ENCODE measurements at places on chromosomes 12 and 14.

GRCh38 chr12:55629058-55629841 is 7.4 kb upstream of the OR10P1 start:
- peak; percentile 15 for DNase-seq

- no peak for DNase-seq
Observed at GRCh38 chr12:114735680-114736374, 51.9 kb upstream of the TBX3 start.

DNA sequence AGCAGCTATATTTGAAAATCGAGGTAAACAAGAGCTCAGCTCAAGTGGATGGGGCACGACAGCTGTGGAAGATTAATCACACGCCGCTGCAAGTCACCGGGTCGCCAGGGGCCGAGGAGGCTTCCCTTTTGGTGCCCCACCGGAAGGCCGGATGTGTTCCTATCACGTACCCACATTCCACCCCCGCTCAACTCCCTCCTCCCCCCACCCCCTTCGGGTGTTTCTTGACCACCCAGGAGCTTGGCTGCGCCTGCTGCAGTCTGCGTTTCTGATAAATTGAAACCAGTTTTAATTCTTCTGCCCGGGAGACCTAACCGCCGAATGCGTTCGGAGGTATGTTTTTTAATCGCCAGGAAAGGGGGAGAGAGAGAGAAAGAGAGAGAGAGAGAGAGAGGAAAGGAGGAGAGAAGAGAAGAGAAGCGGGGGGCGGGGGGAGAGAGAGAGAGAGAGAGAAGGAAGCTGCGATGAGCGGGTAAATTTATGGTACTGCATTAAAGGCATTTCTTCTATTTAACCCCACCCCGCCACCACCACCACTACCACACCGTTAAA is 1.8 kb downstream of the SLC8A3 start:
- DNase-seq: no peak

DNA sequence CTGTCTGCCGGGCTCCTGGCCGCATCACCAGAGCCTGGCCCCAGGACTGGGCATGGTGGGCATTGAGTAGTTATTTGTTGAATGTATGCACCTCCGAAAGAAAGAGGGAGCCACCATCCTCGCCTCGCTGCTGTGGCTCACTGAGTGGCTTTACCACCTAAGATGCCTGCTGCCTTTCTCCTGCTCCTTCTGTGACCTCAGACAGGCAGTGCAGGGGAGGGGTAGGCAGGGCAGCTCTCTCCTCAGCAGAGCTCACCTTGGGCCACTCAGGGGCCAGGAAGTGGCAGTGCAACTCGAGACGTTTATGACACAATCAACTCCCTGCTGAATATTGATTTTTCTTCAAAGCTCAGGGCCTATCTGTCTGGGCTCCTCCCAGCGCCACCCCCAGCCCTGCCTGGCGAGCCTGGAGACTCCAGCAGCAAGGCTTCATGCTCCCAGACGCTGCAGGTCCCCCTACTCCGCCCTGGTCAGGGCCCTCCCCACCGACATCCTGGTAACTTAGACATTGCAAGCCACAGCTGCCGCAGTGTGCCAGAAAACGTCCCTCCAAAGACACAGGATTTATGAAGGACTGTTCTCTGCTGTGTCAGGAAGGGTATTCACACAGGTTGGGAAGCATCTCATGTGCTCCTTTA is 84.3 kb upstream of the DIO3 start:
- no peak for DNase-seq

DNA sequence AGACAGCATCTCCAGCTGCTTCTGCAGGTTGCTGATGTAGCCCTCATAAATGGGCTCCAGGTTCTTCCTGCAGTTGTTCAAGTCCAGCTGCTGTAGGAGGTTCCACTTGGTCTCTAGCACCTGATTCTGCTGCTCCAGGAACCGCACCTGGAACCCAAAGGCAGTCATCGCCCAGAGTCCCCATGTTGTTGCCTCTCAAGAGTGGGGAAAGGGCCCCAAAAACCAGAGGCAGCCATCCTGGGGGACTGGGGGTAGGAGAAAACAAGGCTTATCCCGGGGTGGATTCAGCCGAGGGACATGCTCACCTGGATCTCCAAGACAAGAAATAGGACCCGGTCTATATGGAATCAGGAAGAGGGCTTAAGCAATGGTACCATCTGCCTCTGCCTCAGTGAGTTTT is 2.3 kb downstream of the KRT72 start:
- DNase-seq: no peak

GRCh38 chr14:23561259-23561658 is 5.2 kb downstream of the THTPA start:
- no peak for DNase-seq

GRCh38 chr12:87332987-87333726 is 696.0 kb downstream of the C12orf50 start:
- DNase-seq: no peak

GRCh38 chr12:88299567-88300101 is 157.5 kb downstream of the TMTC3 start:
- no peak for DNase-seq

DNA sequence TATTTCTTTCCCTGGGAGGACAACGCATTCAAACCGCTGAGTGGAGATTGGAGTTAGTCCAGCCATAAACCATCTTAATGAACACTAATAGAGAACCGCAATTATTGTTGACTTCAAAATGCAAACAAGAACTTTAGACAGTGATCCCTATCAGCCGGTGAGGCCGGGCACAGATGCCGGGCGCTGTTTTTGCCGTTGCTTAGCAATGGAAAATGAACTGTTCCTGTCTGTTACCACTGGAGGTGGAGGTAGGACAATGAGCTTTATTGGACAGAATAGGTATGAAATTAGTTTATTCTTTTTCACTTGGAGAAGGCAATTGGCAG is 216.8 kb downstream of the TTC8 start:
- no peak for DNase-seq

Measured in Kasumi-1 (cell line).